Stimulated activated CD4-positive, alpha-beta T cell treated with anti-CD3 and anti-CD28 coated beads, Interleukin-1b, Interleukin-23, amount 100 ng/mL, for 48 hours (primary cell): ENCODE measurements at places on chromosomes 7 and 10.

- no peak for DNase-seq
Observed at GRCh38 chr7:1053816-1054370, 9.5 kb downstream of the GPR146 start.

GRCh38 chr10:12819071-12819470 is 182.4 kb downstream of the CCDC3 start:
- DNase-seq = no peak

DNA sequence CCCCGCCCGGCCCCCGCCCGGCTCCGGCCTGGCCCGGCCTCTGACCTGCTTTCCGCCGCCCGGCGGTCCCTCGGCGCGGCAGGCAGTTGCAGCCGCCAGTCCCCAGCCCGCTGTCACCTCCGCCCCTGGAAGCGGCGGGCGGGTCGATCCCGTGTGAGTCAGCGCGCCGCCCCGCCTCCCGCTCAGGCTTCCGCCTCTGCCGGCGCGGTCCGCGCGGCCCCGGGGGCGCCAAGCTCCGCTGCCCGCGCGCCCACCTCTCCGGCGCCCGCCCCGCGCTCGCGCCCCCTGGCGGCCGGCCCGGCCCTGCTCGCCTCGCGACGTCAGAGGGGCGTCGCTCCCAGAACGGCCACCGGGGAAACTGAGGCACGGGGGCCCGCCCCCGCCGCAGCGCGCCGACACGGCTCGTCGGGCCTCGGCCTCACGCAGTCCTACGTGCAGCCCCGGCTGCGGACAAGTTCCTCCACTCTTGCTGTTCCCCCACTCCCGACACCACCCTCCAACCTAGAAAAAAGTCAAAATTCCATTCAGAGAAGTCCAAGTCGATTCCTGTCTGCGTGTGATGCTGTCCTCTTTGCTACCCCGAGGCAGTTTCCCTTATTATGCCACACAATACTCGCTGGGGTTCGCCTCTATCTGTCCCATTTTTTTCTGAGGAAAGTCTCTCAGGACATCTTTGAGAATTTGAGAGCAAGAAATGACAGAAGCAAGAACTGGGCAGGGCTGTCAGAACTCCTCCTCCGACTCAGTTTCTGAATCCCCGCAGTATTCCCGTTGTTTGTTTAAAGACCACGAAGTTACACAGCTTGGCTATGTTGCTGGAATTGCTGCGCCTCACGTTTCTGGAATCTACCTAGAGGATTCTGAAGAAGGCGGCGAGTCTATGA is at the start of gene DNMBP:
TSS of gene DNMBP (minus strand) at position 155 of the 884 bp plus-strand sequence. CDS start 37,823 bp downstream, outside the sequence.
- peak; percentile 78 for DNase-seq

GRCh38 chr10:27620430-27621397 is 116.6 kb downstream of the RAB18 start:
- no peak for DNase-seq

- DNase-seq = no peak
Observed at GRCh38 chr7:38179776-38180226, 1.8 kb downstream of the STARD3NL start.
